Hindlimb muscle (tissue), 1 donor: ENCODE measurements at places on chromosomes 16 and 17. TPM values are rescaled to one million over a fixed set of nuclear protein-coding genes. Genes with fewer than 3 reads are reported as not detected.

The TP53TG3B gene
- polyA plus RNA-seq = not detected

The CCDC200 gene
- 11.2 TPM for polyA plus RNA-seq

The FOXN1 gene
- 0.12 TPM for polyA plus RNA-seq

- DNase-seq = no peak
Measured at GRCh38 chr16:247027-247426, 12.4 kb downstream of the FAM234A start.

- no peak for DNase-seq
Measured at GRCh38 chr16:3471518-3472176, 23.6 kb downstream of the C16orf90 start.

DNA sequence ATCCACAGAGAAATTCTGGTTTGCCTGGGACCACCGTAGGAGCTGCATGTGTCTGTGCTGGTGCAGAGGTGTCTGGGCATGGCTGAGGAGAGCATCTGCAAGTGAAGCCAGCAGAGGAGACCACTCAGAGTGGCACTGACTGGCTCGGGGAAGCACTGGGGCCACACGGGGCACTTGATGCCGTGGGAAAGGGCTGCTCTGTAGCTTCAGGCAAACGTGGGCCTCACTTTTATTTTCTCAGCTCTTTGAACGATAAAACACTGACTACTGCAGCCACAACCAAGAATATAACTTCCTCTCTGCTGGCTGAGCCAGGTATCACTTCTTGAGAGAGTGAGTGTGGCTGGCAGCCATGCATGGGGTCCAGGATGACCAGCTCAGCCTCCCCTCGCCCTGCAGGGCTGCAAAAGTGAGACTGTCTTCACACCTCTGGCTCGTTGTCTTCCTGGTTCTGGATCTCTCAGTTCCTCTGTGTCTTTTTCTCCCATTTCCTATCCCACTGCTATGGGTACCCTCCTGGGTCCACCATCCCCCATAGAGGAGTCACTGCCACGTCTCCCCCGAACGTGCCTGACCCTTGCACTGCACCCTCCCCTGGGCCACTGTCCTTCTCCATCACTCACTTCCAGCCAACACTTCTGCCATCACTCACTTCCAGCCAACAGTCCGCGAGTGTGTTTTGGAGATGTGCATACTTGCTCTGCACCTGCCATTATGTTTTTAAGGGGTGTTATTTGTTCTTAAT lies 201.4 kb upstream of the CHMP6 start:
- DNase-seq = no peak

DNA sequence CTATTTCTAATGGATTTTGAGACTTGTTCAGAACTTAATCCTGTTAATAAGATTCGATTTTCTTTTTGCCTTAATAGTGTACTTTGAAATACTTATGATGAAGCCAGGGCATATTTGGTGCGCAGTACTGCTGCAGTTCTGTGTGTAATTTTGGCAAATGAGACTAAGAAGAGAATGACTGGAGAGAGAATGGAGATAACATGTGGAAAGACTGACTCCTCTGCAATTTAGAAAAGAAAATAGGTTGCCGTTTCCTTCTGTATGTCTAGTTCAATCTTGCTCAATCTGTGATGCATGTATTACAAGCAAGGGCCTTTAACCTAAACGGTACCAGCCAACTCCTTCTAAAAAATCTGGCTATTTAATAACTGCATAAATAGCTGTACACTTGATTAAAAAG lies 285.1 kb upstream of the CDH11 start:
- DNase-seq = no peak

GRCh38 chr17:43766413-43767052 lies 7.9 kb upstream of the SOST start:
- DNase-seq = peak; percentile 26

GRCh38 chr17:44389281-44389680 lies at the start of gene ITGA2B:
Gene ITGA2B, minus strand, starts transcription at chr17:44389649. Its CDS starts 176 bp downstream, at chr17:44389473.
- no peak for DNase-seq

DNA sequence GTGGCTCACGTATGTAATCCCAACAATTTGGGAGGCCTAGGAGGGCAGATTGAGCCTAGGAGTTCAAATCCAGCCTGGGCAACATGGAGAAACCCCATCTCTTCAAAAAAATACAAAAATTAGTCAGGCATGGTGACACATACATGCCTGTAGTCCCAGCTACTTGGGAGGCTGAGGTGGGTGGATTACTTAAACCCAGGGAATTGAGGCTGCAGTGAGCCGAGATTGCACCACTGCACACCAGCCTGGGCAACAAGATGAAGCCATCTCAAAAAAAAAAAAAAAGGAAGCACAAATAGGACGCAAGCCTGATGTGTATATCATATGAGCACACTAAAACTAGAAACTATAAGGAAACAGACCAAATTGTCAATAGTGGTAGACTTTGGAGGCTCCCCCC lies 17.1 kb upstream of the FLCN start:
- no peak for DNase-seq

- no peak for DNase-seq
Measured at GRCh38 chr17:51362811-51363585, 102.7 kb downstream of the UTP18 start.

DNA sequence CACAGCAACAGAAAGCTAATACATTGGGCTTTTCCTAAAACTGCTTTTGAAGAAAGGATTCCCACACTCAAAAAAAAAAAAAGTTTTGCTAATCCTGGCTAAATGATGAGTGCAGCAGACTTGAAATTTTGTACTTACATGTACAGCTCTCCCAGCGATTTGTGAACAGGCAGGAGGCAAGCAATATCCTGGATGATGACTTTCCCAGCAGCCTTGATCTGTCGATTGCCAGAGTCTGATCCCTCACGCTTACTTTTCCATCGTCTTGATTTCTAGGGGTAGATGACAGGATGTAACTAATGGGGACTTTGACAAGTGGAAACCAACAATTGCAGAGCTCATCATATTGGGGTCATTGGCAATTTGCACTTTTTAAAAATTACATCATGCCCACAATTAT lies 91.4 kb downstream of the WDR59 start:
- DNase-seq = peak; percentile 61
